ENCODE measurements at places on chromosomes 3 and 15.

DNA sequence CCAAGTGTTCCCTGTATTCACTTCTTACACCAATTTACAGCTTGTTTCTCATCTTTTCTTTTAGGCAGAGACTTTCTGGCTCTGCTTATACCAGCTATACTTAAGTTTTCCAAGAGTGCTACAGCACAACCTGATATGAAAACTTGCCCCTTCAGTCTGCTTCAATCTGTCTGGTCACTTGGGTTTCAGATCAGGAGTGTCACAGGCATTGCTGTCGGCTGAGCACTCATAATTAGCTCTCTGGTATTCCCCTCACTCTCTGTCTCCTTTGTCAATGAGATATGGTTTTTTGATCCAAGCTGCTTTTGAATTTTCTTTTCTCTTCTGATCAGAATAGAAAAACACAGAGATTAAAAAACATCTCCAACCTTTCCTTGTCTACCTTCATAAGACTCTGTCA is 194.9 kb upstream of the UMPS start:
- no peak overlapping the region for H3K27ac ChIP-seq
- H3K36me3 ChIP-seq = no peaks in the 10 kb centered on the region
- H3K4me1 ChIP-seq = no peaks in the 10 kb centered on the region
- H3K4me3 ChIP-seq = no peak overlapping the region
- no peak for DNase-seq

DNA sequence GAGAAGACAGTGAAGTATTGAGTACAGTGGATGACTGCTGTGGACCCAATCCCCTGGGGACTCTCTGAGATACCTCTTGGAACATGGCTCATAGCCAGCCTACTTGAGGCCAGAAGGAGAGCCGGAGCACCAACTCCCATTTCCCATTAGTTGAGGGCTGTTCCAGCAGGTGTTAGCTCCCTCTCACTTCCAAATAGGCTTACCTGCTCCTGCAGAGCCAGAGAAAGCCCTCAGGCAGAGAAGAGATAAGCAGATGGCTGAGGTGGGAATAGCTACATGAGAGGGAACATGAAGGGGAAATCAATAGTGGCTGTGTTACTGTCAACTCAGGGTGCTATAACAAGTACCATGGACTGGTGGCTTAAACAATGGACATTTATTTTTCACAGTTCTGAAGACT is 4.6 kb upstream of the CCK start:
- no peak for DNase-seq
- no peak overlapping the region for H3K27ac ChIP-seq
- H3K27me3 ChIP-seq = peaks cover 31% of the 10 kb centered on the region
- no peaks in the 10 kb centered on the region for H3K4me1 ChIP-seq

- no peak overlapping the region for H3K27ac ChIP-seq
- no peak overlapping the region for H3K4me3 ChIP-seq
- no peaks in the 10 kb centered on the region for H3K27me3 ChIP-seq
- no peak for DNase-seq
Observed at GRCh38 chr15:31806106-31806505, 224.2 kb upstream of the CHRNA7 start.

DNA sequence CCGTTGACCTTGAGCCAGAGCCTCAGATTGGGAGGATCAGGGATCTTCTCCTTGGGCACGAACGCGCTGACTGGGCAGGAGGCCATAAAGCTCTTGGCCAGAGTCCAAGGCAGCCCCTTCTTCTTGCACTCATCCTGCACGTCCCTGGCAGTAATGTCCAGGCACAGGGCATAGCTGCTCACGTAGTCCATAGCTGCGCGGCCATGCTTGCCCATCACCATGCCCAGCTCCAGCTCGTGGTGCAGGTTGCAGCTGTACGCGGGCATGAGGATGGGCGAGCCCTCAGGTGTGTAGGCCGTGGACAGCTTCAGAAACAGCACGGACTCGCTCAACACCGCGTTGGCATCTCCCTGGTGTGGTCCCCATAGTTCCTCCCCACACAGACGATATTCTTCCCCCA is 17.9 kb upstream of the RPLP1 start:
- DNase-seq = no peak
- H3K36me3 ChIP-seq = peaks cover 73% of the 10 kb centered on the region
- no peak overlapping the region for H3K4me3 ChIP-seq
- H3K27ac ChIP-seq = no peak overlapping the region

DNA sequence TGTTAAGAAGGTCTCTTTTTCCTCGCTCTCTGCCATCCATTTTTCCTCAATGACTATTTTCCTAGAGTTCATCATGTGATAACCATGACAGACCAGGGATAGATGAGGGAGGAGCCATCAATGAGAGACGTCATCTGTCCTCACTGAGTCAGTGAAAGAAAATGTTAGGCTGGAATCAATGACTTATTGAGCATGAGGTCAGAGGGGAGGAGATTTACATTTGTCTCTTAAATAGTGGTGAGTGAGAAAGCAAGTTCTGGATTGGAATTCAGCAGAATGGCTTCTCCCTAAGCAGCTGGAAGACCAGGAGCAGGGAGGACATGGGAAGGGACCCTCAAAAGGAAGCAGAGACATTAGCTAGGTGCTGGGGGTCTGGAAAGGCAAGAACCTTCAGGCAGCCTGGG is 28.2 kb upstream of the USP3 start:
- peaks cover 64% of the 10 kb centered on the region for H3K4me1 ChIP-seq
- no peak overlapping the region for H3K4me3 ChIP-seq
- DNase-seq = no peak

- H3K36me3 ChIP-seq = no peaks in the 10 kb centered on the region
- no peak overlapping the region for H3K27ac ChIP-seq
- no peaks in the 10 kb centered on the region for H3K4me1 ChIP-seq
- H3K27me3 ChIP-seq = peaks cover 4% of the 10 kb centered on the region
- no peak for DNase-seq
Observed at GRCh38 chr3:155372281-155372680, 78.8 kb upstream of the STRIT1 start.

DNA sequence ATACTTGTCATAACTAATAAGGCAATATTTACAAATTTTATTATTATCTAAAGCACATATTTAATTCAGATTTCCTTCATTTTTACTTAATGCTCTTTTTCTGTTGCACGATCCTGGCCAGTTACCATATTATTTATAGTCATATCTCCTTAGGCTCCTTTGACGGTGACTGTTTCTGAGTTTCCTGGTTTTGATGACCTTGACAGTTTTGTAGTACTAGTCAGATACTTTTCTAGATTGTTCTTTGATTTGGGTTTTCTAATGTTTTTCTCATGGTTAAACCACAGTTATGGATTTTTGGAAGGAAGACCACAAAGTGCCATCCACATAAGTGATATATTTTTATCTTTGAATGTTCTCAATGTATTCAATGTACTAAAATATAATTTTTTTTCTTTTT is 171.0 kb upstream of the NANOGP8 start:
- no peak overlapping the region for H3K4me3 ChIP-seq
- H3K27me3 ChIP-seq = no peaks in the 10 kb centered on the region
- H3K4me1 ChIP-seq = no peaks in the 10 kb centered on the region
- H3K27ac ChIP-seq = no peak overlapping the region

- no peaks in the 10 kb centered on the region for H3K4me1 ChIP-seq
- H3K27ac ChIP-seq = no peak overlapping the region
- H3K4me3 ChIP-seq = no peak overlapping the region
- no peaks in the 10 kb centered on the region for H3K36me3 ChIP-seq
- peaks cover 16% of the 10 kb centered on the region for H3K27me3 ChIP-seq
Observed at GRCh38 chr15:95901271-95901670, 429.2 kb upstream of the NR2F2 start.

GRCh38 chr3:182568876-182569275 is 224.4 kb upstream of the ATP11B start:
- H3K27ac ChIP-seq = no peak overlapping the region
- H3K27me3 ChIP-seq = peaks cover 13% of the 10 kb centered on the region
- no peaks in the 10 kb centered on the region for H3K36me3 ChIP-seq
- no peaks in the 10 kb centered on the region for H3K4me1 ChIP-seq

DNA sequence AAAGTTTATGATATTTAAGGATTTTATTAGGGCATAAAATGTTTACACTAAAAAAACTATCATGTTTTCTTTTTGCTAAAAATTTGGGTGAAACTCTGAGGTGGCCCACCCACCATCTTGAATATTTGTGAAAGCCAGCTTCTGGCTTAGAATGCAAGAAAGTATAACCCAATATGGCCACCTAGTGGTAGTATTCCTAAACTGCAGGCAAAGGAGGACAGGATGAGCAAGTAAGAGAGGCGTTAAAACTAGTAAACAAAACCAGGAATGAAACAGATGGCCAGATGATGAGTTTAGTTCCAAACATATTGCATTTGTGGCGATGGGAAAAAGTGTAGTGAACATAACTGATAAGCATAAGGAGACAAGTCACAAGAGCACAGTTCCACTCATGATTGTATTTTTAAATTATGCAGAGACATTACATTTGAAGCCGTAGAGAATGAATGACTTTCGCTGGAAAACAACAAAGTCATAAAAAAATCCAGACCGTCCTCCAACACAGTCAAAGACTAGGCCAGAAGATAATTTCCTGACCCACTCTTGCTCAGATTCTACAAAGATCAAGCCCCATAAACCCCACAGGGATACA is 103.3 kb upstream of the PRTG start:
- H3K27me3 ChIP-seq = no peaks in the 10 kb centered on the region
- peak; percentile 80 for DNase-seq
- no peak overlapping the region for H3K27ac ChIP-seq
- no peak overlapping the region for H3K4me3 ChIP-seq

GRCh38 chr3:66588340-66588847 is 87.6 kb upstream of the LRIG1 start:
- no peak overlapping the region for H3K4me3 ChIP-seq
- H3K4me1 ChIP-seq = peaks cover 1% of the 10 kb centered on the region
- H3K27me3 ChIP-seq = peaks cover 16% of the 10 kb centered on the region
- H3K27ac ChIP-seq = no peak overlapping the region
- H3K36me3 ChIP-seq = no peaks in the 10 kb centered on the region

- DNase-seq = no peak
- peaks cover 75% of the 10 kb centered on the region for H3K36me3 ChIP-seq
- no peak overlapping the region for H3K4me3 ChIP-seq
- peak overlapping the region; percentile 42 for H3K27ac ChIP-seq
- peaks cover 36% of the 10 kb centered on the region for H3K4me1 ChIP-seq
- no peaks in the 10 kb centered on the region for H3K27me3 ChIP-seq
Observed at GRCh38 chr3:71112576-71112975, 471.0 kb downstream of the FOXP1 start.

GRCh38 chr3:12585181-12585580 is 28.3 kb downstream of the MKRN2 start:
- H3K4me3 ChIP-seq = no peak overlapping the region
- DNase-seq = no peak
- no peak overlapping the region for H3K27ac ChIP-seq
- H3K36me3 ChIP-seq = peaks cover 50% of the 10 kb centered on the region
- H3K27me3 ChIP-seq = no peaks in the 10 kb centered on the region

DNA sequence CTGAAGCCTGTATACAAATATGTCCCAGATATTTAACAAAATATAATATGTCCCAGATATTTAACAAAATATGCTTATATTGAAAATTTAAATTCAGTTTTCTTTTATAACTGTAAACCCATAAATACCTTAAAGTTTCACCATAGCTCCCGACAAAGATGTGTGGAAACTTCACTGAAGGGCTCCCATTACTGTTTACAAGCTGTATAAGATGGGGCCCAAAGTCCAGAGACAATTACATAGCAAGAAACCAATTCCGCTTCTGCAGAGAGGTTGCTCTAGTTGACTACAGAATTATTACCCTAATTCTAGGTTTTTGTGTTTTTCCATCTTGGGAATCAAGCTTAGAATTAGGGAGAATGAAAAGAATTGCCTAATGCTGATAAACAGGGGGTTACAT is 102.6 kb upstream of the EPHA6 start:
- DNase-seq = no peak
- no peak overlapping the region for H3K4me3 ChIP-seq
- H3K4me1 ChIP-seq = no peaks in the 10 kb centered on the region
- H3K27ac ChIP-seq = no peak overlapping the region

GRCh38 chr15:40847223-40847961 is 3.5 kb downstream of the SPINT1 start:
- peaks cover 31% of the 10 kb centered on the region for H3K4me1 ChIP-seq
- no peak for DNase-seq
- H3K4me3 ChIP-seq = no peak overlapping the region
- H3K36me3 ChIP-seq = no peaks in the 10 kb centered on the region
- H3K27me3 ChIP-seq = peaks cover 12% of the 10 kb centered on the region
- no peak overlapping the region for H3K27ac ChIP-seq

GRCh38 chr15:99098426-99098825 is 6.5 kb upstream of the SYNM start:
- H3K4me3 ChIP-seq = no peak overlapping the region
- H3K4me1 ChIP-seq = peaks cover 4% of the 10 kb centered on the region
- peaks cover 37% of the 10 kb centered on the region for H3K27me3 ChIP-seq

- no peak for DNase-seq
- no peak overlapping the region for H3K27ac ChIP-seq
- no peaks in the 10 kb centered on the region for H3K36me3 ChIP-seq
Observed at GRCh38 chr3:22777834-22778233, 425.3 kb upstream of the UBE2E2 start.

GRCh38 chr3:105857601-105858000 is 11.2 kb downstream of the CBLB start:
- peaks cover 41% of the 10 kb centered on the region for H3K4me1 ChIP-seq
- H3K27ac ChIP-seq = no peak overlapping the region
- no peak overlapping the region for H3K4me3 ChIP-seq
- no peak for DNase-seq
- H3K36me3 ChIP-seq = peaks cover 66% of the 10 kb centered on the region

DNA sequence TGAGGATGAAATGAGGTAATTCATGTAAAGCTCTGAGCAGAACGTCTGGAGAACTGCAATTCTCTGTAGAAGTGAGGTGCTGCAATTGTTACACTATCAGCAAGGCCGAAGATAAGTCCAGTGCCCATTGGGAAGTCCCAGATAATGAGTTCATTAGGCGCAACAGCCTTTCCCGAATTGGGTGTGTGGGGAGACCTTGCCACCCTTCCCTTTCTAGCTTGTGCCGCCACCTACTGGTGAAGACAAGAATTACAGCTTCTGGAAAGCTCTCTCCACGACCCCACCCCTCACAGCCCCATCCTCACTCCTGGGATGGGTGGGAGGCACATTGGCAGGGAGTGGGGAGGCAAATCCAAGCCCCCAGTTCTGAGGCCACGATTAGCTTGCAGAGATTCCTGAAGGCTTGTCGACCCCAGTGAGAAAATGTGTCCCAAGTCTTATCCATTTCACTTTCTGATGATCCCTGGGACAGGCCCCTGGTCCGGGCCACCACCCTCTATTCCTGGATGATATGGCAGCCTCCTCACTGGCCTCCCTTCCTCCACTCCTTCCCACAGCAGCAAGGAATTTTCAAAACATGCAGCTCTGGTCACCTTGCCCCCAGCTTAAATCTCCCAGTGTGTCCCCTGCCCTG is 36.4 kb downstream of the FAM3D start:
- no peak overlapping the region for H3K27ac ChIP-seq
- no peaks in the 10 kb centered on the region for H3K27me3 ChIP-seq
- DNase-seq = peak; percentile 71
- no peaks in the 10 kb centered on the region for H3K36me3 ChIP-seq
- H3K4me3 ChIP-seq = no peak overlapping the region
- peaks cover 4% of the 10 kb centered on the region for H3K4me1 ChIP-seq

- no peaks in the 10 kb centered on the region for H3K27me3 ChIP-seq
- H3K27ac ChIP-seq = no peak overlapping the region
- H3K4me1 ChIP-seq = no peaks in the 10 kb centered on the region
- DNase-seq = no peak
- no peak overlapping the region for H3K4me3 ChIP-seq
- no peaks in the 10 kb centered on the region for H3K36me3 ChIP-seq
Observed at GRCh38 chr3:160200353-160200752, 24.9 kb upstream of the C3orf80 start.

GRCh38 chr3:77947671-77948070 is 907.8 kb downstream of the ROBO2 start:
- H3K36me3 ChIP-seq = no peaks in the 10 kb centered on the region
- H3K4me3 ChIP-seq = no peak overlapping the region
- H3K27me3 ChIP-seq = no peaks in the 10 kb centered on the region
- no peak overlapping the region for H3K27ac ChIP-seq
- no peak for DNase-seq
- H3K4me1 ChIP-seq = no peaks in the 10 kb centered on the region
